ENCODE measurements at places on chromosomes 12 and 14.

GRCh38 chr12:122137229-122137628, 36.8 kb downstream of the IL31 start:
- no peak for DNase-seq

- no peak for DNase-seq
These were observed 63.8 kb downstream of the SUSD6 start for GRCh38 chr14:69675245-69675583.

GRCh38 chr12:123512838-123513665, 20.5 kb downstream of the RILPL1 start:
- no peak for DNase-seq

DNA sequence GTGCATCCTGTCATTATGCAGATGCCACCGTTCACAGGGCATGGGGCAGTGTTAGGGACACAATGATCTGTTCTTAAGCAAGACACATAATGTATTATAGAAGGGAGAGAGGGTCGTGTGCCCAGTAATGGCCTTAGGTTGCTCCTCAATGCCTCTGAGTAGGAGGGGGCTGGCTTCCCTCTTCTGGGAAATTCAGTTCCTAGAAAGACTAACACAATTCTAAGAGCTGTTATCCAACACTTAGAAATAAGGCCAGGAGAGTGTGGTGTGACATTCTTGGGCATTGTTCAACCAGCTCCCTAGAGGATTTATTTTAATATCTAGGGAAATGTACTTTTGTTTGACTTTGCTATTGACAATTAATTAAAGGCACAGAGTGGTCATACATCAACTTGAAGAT, 118.5 kb downstream of the ADCK1 start:
- DNase-seq = no peak

DNA sequence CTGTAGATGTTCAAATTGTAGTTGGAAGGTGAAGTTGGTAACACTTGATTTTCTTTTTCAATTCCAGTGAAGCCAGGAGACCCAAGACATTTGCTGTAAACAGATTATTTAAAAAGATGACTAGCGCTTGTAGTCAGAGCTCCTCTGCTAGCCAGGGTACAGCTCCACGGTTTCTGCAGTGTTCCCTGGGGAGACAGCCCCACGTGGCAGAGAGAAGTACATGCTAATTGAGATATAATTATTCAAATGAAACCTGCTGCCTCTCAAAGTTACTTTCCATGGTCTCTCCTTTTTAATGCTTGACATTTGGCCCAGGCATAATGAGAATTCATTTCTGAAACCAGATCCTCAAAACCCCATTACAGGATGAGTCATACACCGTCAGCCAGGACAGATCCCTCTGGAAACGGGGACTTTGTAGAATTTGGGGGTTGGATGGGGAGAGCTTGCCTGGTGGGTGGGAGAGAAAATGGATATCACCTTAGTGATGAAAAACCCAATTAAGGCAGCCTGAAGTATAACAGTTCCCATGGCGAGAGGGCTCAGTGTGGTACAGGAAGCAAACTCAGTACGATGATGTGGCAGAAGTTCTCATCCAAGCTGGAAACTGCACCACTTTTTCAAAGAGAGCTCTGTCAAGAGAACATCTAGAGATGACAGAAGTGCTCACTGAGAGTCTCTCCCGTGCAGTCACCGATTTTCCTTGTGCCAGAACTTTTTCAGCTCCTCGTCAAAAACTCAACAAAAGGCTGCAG, 637.7 kb upstream of the TMEM132C start:
- no peak for DNase-seq

GRCh38 chr12:88167384-88167783, 25.3 kb downstream of the TMTC3 start:
- DNase-seq = no peak

GRCh38 chr12:3684449-3685051, 68.4 kb downstream of the CRACR2A start:
- DNase-seq = no peak

DNA sequence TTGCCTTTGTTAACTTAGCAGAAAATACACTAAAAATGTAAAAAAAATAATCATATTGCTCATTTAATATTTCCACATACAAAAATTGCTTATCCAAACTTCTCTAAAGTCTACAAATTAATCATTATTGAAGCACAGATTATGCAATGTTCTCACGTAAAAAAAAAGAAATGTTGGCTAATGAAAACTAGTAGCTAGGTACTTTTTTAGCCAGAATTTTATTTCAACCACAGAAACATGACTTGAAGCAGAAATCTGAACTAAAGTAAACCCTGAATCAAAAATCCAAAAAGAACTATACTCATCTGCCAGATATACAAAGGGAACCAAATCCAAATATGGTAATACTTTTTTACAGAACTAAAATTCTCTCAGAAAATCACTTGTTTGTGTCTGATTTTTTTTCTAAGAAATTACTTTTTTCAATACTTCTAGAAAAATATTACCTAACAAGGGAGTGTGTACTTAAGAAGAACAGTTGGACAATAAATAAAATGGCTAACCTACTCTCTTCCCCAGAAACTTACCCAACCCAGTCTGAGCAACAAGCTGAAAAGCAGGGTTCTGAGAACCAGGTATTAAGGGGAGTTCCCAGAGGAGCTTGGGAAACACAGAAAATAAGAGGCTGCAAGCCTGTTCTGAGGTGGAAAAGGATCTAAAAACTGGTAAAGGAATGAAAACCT, 78.4 kb upstream of the RAP1B start:
- DNase-seq = no peak

- DNase-seq = no peak
These were observed 9.4 kb downstream of the SART3 start for GRCh38 chr12:108551535-108551934.

DNA sequence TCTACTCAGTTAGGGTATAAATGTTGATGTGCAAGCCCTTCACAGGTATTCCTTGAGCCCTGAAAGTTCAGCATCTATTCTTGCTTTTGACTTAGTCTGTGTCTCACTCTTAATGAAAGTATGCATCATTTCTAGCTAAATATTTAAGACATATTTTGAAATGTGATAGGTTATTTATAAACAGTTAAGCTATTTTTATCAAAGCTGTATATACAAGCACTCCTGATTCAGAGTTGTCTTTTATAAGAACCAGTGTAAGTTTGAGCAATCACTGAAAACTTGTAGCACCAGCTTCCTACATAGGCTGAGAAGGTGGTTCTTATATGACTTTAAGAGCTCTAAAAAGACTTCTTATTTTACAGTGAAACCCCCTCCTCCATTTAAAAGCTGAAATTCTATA, 98.6 kb downstream of the MYF5 start:
- DNase-seq = no peak

DNA sequence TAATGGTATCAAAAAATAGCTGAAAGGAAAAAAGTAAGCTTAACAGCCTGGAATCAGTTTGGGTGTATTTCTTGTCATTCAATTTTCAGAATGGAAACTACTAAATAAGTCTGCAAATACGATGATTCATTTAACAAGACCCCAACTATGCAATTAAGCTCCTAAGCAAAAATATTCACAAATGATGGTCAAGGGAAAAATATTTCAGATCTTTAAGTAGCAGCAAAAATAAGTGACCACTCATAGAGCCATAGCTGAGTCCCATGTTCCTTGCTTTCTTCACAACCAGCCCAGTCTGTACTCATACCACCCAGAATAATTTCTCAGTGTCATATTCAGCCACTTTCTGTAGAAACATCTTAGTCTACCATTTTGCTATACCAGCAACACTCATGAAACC, 185.4 kb downstream of the PPM1H start:
- DNase-seq = no peak
